ENCODE measurements at places on chromosomes 13 and 19. TPM values are rescaled to one million over a fixed set of nuclear protein-coding genes. Genes with fewer than 3 reads are reported as not detected.

Gene OR7G2
- not detected for total RNA-seq

DNA sequence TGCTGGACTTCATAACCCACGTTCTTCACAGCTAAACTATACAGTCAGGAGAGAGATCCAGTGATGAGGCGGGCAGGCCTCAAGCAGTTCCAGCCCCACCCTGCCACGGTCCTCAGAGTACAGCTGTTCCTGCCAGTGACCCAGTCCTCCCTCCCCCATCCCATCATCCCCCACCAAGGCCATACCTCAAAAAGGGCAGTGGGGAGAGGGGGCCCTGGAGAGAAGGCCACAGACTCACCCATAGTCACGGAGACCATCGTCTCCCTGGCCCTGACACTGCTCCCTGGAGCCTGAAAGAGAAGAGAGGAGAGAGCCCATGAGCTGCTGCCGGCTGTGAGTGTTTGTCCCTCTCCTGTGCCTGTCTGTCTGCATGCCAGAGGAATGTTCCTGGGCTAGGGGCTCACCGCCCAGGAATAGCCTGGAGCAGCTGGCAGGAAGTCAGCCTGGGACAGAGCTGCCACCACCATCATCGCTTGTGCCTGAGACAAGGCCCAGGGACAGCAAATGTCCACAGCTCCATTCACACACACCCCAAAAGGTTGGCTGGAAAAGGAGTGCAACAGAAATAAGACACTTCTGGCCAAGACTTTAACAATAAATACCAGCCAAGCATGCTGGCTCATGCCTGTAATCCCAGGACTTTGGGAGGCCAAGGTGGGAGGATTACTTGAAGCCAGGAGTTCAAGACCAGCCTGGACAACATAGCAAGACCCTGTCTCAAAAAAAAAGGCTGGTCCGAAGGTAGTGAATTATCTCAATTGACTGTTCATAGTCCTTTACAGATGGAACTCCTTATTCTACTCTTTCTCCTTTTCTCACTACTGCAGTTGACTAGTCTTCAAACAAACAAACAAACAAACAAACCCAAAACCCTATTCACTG is 6.4 kb downstream of the C19orf47 start:
- DNase-seq, result no peak

Gene WIZ
- total RNA-seq, result 13.4 TPM

- DNase-seq, result no peak
Observed at GRCh38 chr13:70580825-70581224, 472.6 kb upstream of the KLHL1 start.

GRCh38 chr19:15555021-15555420 is 46.7 kb downstream of the CYP4F22 start:
- no peak for DNase-seq

Gene GRK1
- total RNA-seq, result not detected

Gene SIGLEC11
- not detected for total RNA-seq

Gene GPR12
- not detected for total RNA-seq

DNA sequence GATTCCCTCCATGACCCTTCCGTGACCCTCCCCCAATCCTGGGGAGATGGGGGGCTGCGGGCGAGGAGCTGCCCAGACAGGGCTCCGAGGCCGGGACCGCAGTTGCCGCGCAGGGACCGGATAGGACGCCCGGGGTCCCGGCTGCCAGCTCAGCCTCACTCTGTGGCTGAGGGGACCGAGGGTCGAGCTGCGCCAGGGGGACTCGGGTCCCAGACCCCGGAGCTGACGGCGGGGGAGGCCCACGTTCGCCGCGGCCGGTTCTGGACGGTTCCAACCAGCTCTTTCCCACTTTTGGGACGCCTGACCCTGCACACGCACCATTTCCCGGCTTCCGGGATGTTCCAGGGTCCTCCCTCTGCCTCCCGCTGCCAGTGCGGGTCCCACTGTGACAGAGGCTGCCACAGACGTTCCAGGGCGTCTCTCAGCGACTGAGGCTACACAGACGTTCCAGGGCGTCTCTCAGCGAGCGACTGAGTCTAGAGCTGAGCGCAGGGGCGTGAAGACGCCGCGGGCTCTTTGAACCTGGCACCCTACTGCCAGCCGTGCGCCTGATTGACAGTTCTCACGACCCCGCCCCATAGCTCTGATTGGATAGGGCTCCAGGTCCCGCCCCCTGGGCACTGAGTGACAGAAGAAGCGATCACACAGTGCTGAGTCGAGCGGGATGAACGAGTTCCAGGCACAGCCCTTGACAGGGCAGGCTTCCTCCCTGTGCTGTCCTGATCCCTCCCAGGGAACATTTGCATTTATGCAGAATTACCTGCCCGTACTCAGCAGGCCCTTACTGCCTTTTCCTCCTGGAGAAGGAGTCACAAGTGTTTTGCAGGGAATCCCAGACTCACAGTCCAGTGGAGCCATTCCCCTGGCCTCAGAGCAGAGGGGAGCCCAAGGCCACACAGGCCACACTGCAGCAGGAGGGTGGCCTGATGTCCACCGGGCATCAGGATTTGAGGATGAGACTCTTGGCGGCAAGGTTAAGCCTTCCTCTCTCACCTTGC is at the start of gene ZNF563:
ZNF563 (minus strand) TSS at position 472 of the 998 bp plus-strand sequence; CDS start at position 321, 151 bp downstream.
- DNase-seq, result peak; percentile 99

- DNase-seq, result peak; percentile 70
Observed at GRCh38 chr19:35142606-35143230, 337 bp upstream of the FXYD7 start.

DNA sequence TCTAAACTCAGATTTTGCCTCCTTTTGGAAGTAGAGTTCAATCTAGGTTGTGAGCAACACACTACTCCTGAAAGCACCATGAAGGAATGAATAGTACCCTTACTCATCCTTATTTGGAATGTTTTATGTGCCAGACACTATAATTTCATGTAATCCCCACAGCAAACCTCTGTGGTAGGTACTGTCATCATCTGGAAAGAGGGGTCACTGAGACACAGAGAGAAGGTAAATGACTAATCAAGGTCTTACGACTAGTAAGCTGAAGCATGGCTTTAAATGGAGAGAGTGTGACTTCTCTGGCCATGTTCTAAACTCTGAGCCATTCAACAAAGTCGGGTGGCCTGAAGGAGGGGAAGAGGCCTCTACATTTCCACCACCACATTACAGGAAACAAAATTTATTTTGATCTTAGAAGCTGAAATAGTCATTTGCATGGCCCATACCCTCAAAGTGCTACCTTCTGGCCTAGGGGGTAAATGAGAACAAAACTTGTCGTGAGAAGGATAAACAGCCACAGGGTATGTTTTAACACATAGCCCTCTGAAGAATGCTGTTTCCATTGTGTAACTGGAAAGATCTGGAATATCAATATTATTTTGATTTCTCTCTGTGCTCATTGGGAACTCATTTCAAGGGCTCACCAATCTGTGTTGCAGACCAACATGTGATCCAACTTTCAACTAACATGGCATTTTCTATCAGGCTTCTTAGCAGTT is 180.8 kb upstream of the RFC3 start:
- DNase-seq, result no peak

Measured in activated T-cell treated with anti-CD3 and anti-CD28 coated beads, Interleukin-2, amount 50 U/mL, for 72 hours (primary cell).